ENCODE measurements at places on chromosomes 3 and 15. TPM values are rescaled to one million over a fixed set of nuclear protein-coding genes. Genes with fewer than 3 reads are reported as not detected.
A peak's percentile ranks its signal among the peaks of the same experiment; 100 is the strongest.

- H3K36me3 ChIP-seq, result no peaks in the 10 kb centered on the region
- no peak overlapping the region for H3K27ac ChIP-seq
- no peak for DNase-seq
- H3K4me1 ChIP-seq, result no peaks in the 10 kb centered on the region
- peaks cover 4% of the 10 kb centered on the region for H3K27me3 ChIP-seq
Observed at GRCh38 chr3:61449327-61450040, 111.9 kb upstream of the PTPRG start.

GRCh38 chr15:38689522-38689921 is 124.9 kb upstream of the RASGRP1 start:
- DNase-seq, result no peak
- peaks cover 77% of the 10 kb centered on the region for H3K4me1 ChIP-seq
- no peak overlapping the region for H3K4me3 ChIP-seq
- no peaks in the 10 kb centered on the region for H3K27me3 ChIP-seq
- H3K27ac ChIP-seq, result peak overlapping the region; percentile 85

- H3K4me3 ChIP-seq, result no peak overlapping the region
- H3K27me3 ChIP-seq, result no peaks in the 10 kb centered on the region
- H3K27ac ChIP-seq, result no peak overlapping the region
- DNase-seq, result no peak
Observed at GRCh38 chr15:47434596-47434995, 282.7 kb upstream of the SEMA6D start.

- no peak overlapping the region for H3K27ac ChIP-seq
- H3K36me3 ChIP-seq, result no peaks in the 10 kb centered on the region
Observed at GRCh38 chr3:58683466-58683865, 16.9 kb upstream of the FAM3D start.

GRCh38 chr3:178663201-178663934 is 127.1 kb downstream of the KCNMB2 start:
- no peak for DNase-seq
- no peaks in the 10 kb centered on the region for H3K4me1 ChIP-seq
- no peak overlapping the region for H3K27ac ChIP-seq
- no peaks in the 10 kb centered on the region for H3K36me3 ChIP-seq
- H3K27me3 ChIP-seq, result peaks cover 2% of the 10 kb centered on the region

- peaks cover 53% of the 10 kb centered on the region for H3K4me1 ChIP-seq
- no peaks in the 10 kb centered on the region for H3K27me3 ChIP-seq
- peaks cover 68% of the 10 kb centered on the region for H3K36me3 ChIP-seq
- H3K27ac ChIP-seq, result peak overlapping the region; percentile 97
- H3K4me3 ChIP-seq, result peak overlapping the region; percentile 94
- peak; percentile 48 for DNase-seq
Observed at GRCh38 chr3:101850246-101851051, 1.1 kb downstream of the NFKBIZ start.

- no peak for DNase-seq
- H3K27ac ChIP-seq, result no peak overlapping the region
Observed at GRCh38 chr3:97692831-97693230, 71.7 kb upstream of the ARL6 start.

GRCh38 chr3:34421762-34422161 is 623.3 kb downstream of the PDCD6IP start:
- DNase-seq, result no peak
- no peaks in the 10 kb centered on the region for H3K27me3 ChIP-seq
- H3K4me3 ChIP-seq, result no peak overlapping the region
- H3K27ac ChIP-seq, result no peak overlapping the region
- no peaks in the 10 kb centered on the region for H3K36me3 ChIP-seq
- no peaks in the 10 kb centered on the region for H3K4me1 ChIP-seq

GRCh38 chr3:134155446-134155845 is 95.2 kb downstream of the RYK start:
- no peak overlapping the region for H3K4me3 ChIP-seq
- H3K36me3 ChIP-seq, result peaks cover 4% of the 10 kb centered on the region

- no peak overlapping the region for H3K4me3 ChIP-seq
- H3K27ac ChIP-seq, result no peak overlapping the region
- H3K4me1 ChIP-seq, result peaks cover 15% of the 10 kb centered on the region
- H3K36me3 ChIP-seq, result no peaks in the 10 kb centered on the region
Observed at GRCh38 chr15:98746375-98747155, 98.2 kb downstream of the IGF1R start.

DNA sequence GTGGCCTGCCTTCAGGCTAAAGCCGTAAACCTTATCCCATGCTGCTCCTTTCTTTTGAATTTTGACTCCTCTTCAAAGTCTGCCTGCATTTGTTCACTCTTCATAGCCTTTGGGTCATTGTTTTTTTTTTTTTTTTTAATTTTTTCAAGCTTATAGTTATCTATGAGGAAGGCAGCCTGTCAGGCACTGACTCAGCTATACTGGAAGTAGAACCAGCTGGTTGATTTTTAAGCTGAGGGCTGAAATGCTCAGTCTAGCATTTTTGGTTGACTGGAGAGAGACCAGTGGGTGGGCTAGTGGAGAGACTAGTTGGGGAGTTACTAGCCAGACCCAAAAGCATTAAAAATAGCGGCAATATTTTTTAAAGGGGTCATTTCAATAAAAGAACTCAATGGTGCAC is 44.1 kb downstream of the C3orf20 start:
- H3K27ac ChIP-seq, result no peak overlapping the region
- H3K4me3 ChIP-seq, result no peak overlapping the region
- no peaks in the 10 kb centered on the region for H3K27me3 ChIP-seq
- H3K36me3 ChIP-seq, result no peaks in the 10 kb centered on the region
- H3K4me1 ChIP-seq, result no peaks in the 10 kb centered on the region

GRCh38 chr3:169694117-169694516 is 30.6 kb upstream of the MECOM start:
- H3K4me1 ChIP-seq, result no peaks in the 10 kb centered on the region
- no peak for DNase-seq
- peaks cover 14% of the 10 kb centered on the region for H3K27me3 ChIP-seq
- H3K27ac ChIP-seq, result no peak overlapping the region
- no peak overlapping the region for H3K4me3 ChIP-seq

- H3K4me3 ChIP-seq, result no peak overlapping the region
- H3K27ac ChIP-seq, result no peak overlapping the region
- H3K4me1 ChIP-seq, result peaks cover 9% of the 10 kb centered on the region
Observed at GRCh38 chr3:178966299-178967176, 105.1 kb downstream of the ZMAT3 start.

GRCh38 chr3:48429960-48430707 is at the start of gene PLXNB1:
Gene PLXNB1 (minus strand): TSS chr3:48430086. CDS start chr3:48424611, 5,475 bp downstream.
- no peak for DNase-seq
- peaks cover 22% of the 10 kb centered on the region for H3K36me3 ChIP-seq
- peaks cover 17% of the 10 kb centered on the region for H3K27me3 ChIP-seq
- peak within 1 kb of the TSS; percentile 46 for H3K27ac ChIP-seq
- peak within 1 kb of the TSS; percentile 79 for H3K4me3 ChIP-seq

GRCh38 chr3:110858549-110858948 is 213.1 kb upstream of the NECTIN3 start:
- H3K4me1 ChIP-seq, result no peaks in the 10 kb centered on the region
- DNase-seq, result no peak
- H3K27me3 ChIP-seq, result peaks cover 4% of the 10 kb centered on the region
- H3K36me3 ChIP-seq, result no peaks in the 10 kb centered on the region
- no peak overlapping the region for H3K27ac ChIP-seq

GRCh38 chr15:27028858-27029477 is 58.0 kb downstream of the GABRG3 start:
- DNase-seq, result no peak
- no peaks in the 10 kb centered on the region for H3K4me1 ChIP-seq
- no peaks in the 10 kb centered on the region for H3K36me3 ChIP-seq
- no peak overlapping the region for H3K4me3 ChIP-seq

DNA sequence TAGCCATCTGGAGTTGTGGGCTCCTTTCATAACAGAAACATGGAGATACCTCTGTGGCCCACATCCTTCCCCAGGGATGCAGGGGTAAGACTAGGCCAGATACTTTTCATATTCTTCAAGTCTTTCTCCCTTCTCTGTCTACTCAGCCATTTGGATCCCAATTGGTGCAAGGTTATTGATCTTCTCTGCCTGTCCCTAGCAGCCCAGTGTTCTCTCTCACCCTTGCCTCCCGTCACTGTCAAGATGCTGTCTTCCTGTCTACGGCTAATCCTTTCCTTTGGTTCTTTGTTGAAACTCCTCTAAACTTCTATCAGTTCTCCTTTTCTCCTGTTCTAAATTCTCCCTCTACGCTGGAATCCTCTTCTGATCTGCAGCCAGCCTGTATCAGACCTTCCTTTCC is 51.3 kb downstream of the SENP2 start:
- no peak overlapping the region for H3K27ac ChIP-seq
- no peak for DNase-seq
- no peak overlapping the region for H3K4me3 ChIP-seq
- H3K4me1 ChIP-seq, result peaks cover 3% of the 10 kb centered on the region
- no peaks in the 10 kb centered on the region for H3K36me3 ChIP-seq

DNA sequence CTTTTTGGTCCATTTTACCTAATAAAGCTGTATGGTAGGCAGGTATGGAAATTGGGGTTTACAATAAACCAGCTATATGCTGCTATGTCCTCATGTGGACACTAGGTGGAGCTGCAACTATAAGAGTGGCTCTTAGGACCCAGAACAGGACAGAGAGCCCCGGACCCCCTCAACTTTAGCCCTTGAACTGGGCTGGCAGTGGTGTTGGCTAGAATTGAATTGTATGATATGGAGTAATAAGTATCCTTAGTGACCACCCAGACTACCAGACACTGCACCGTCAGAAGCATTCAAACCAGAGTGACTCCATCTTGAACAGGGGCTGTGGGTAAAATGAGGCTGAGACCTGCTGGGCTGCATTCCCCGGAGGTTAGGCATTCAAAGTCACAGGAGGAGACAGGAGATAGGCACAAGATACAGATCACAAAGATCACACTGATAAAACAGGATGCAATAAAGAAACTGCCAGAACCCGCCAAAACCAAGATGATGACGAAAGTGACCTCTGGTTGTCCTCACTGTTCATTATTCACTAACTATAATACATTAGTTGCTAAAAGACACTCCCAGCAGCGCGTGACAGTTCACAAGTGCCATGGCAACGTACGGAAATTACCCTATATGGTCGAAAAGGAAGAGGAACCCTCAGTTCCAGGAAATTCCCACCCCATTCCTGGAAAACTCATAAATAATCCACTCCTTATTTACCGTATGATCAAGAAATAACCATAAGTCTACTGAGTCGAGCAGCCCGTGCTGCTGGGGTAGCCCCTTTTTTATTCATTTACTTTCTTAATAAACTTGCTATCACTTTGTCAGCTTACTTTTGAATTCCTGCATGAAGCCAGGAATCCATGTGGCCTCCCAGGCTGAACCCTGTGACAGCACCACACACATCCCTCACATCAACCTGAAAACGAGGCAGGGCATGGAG is 68.7 kb upstream of the BLM start:
- peaks cover 42% of the 10 kb centered on the region for H3K4me1 ChIP-seq
- H3K4me3 ChIP-seq, result peak overlapping the region; percentile 6
- peak overlapping the region; percentile 87 for H3K27ac ChIP-seq
- peaks cover 17% of the 10 kb centered on the region for H3K36me3 ChIP-seq
- no peaks in the 10 kb centered on the region for H3K27me3 ChIP-seq

DNA sequence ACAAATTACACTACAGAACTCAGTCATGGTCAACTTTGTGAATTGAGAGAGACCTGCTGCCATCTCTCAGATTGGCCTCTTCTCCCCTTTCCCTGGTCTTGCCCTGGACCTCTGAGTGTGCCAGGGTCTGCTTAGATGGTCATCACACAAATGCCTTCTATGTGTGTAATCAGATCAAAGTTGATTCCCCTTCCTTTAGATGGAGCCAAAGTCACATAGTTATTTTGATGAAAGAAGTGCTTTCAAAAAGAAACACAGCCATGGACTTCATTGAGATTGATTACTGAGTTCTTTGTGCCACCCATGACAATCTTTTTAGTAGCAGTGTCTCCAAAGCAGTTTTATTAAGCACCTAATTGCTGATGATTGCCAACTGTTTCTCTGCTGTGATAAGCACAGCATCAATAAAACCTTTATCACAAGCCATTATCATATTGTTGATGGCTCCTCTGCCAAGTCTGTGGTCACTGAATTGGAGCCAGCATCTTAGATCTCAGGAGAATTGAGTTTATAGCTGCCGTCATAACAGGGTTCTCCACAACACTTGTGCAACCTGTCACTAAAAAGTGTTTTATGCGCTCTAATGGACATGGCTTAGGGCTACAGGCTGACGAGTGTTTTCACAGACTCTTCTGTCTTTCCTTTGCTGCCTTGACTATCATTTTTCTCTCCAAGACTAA is 149.7 kb upstream of the NUDT16 start:
- H3K27ac ChIP-seq, result no peak overlapping the region
- H3K36me3 ChIP-seq, result no peaks in the 10 kb centered on the region
- no peak for DNase-seq
- H3K27me3 ChIP-seq, result peaks cover 2% of the 10 kb centered on the region
- H3K4me3 ChIP-seq, result no peak overlapping the region
- no peaks in the 10 kb centered on the region for H3K4me1 ChIP-seq

DNA sequence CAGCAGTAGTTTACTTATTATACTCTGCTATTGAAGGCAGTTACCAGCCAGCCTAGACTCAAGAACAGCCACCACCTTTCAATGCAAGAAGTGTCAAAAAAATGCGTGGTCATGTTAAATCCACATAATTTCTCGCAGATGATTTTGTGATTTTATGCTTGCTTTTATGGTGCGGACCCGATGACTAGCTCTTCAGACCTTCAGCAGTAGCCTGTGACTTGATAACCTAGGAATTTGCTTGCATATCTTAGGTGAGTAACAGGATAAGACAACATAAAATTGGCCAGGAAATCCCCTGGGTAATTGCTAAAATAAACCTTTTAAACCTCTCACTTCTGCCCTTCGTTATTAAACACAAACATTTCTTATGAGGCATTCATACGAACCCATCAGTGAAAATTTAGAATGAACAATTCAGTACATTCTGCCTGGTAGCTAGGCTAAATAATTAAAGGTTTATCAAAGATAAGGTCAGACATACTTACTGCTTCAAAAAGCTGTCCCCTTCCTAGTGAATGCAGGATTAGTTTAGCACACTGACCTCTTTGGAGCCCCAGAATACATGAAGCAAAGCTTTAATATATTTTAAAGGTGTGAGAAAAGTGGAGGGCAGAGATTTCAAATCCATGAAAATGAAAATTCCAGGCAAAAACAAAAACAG is 798.8 kb downstream of the OTOL1 start:
- no peak overlapping the region for H3K4me3 ChIP-seq
- H3K36me3 ChIP-seq, result no peaks in the 10 kb centered on the region
- no peaks in the 10 kb centered on the region for H3K27me3 ChIP-seq
- no peak overlapping the region for H3K27ac ChIP-seq
- H3K4me1 ChIP-seq, result no peaks in the 10 kb centered on the region

- DNase-seq, result no peak
- no peaks in the 10 kb centered on the region for H3K36me3 ChIP-seq
- peaks cover 23% of the 10 kb centered on the region for H3K27me3 ChIP-seq
- H3K27ac ChIP-seq, result no peak overlapping the region
- no peaks in the 10 kb centered on the region for H3K4me1 ChIP-seq
Observed at GRCh38 chr3:150264561-150265279, 143.4 kb upstream of the TSC22D2 start.

ZNF35 gene
- total RNA-seq, result 2.9 TPM

CRYGS gene
- 5.6 TPM for total RNA-seq

DUOX1 gene
- total RNA-seq, result 0.37 TPM

IMPG2 gene
- total RNA-seq, result 0.05 TPM

SEMA3B gene
- total RNA-seq, result 0.30 TPM

FBXW12 gene
- total RNA-seq, result 0.14 TPM

GOLGA6L6 gene
- not detected for total RNA-seq

ANKUB1 gene
- not detected for total RNA-seq

IL5RA gene
- 0.18 TPM for total RNA-seq

DUOX2 gene
- total RNA-seq, result not detected

ALDH1A2 gene
- total RNA-seq, result 1.2 TPM

CGNL1 gene
- not detected for total RNA-seq

HRH1 gene
- 1.3 TPM for total RNA-seq

CHRM5 gene
- not detected for total RNA-seq

RBP2 gene
- total RNA-seq, result not detected

ARHGAP11A gene
- total RNA-seq, result 103 TPM

ZIC4 gene
- total RNA-seq, result not detected

CRYBG3 gene
- total RNA-seq, result 7.2 TPM
